ENCODE measurements at places on chromosomes 5 and 9.

GRCh38 chr9:4375424-4376200 lies 75.7 kb upstream of the GLIS3 start:
- DNase-seq: no peak

DNA sequence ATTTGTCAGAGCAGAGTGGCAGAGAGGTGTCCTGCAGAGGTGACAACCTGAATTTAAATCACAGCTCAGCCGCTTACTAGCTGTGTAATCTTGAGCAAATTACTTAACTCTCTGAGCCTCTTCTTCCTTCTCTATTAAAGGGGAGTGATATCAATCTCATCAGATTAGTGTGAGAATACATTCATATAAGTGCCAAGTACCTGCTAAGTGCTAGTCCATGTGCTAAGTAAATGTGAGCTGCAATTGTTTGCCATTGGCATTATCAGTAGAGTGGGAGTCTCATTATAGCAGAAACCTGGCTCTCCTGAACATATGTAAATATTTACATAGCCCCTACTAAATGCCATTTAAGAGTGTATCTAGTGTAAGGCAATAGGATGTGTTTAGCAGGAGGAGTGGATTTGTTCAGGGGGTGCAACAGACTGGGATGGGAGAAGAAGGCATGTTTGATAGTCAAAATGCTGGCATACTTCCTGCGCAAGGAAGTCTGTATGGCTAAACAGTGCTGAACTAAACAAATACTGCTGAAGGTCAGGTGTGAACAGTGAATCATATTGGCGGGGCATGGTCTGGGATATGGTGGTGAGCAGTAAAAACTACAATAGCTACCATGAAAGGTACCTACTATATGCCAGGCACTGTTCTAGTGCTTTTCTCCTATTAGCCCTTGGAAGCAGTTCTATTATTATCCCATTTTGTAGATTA lies 74.5 kb downstream of the F2RL2 start:
- DNase-seq: no peak

GRCh38 chr9:107491081-107492053 lies 1.8 kb upstream of the KLF4 start:
- DNase-seq: peak; percentile 56

GRCh38 chr5:148343046-148343407 lies 7.7 kb downstream of the SPINK9 start:
- no peak for DNase-seq

GRCh38 chr5:170292179-170293104 lies 5.1 kb downstream of the LCP2 start:
- no peak for DNase-seq

- no peak for DNase-seq
Observed at GRCh38 chr5:82360022-82360421, 81.9 kb upstream of the RPS23 start.

DNA sequence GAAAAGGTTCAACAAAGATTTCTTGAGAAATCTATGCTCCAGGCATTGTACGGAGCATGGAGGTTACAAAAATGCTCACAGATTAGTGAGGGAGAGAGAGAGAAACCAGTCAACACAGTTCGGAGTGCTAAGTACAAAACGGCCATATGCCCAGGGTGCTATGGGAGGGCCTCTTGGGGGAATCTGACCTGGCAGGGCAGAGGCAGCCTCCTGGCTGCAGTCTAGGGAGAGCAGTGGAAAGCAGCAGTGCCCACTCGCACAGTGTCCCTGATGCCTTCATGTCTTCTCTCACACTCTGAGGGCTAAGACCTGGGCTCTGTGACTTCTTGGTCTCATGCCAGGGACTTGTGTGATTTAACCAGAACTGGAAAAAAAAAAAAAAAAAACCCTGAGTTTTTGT lies 29.8 kb upstream of the SMC5 start:
- DNase-seq: peak; percentile 39

- no peak for DNase-seq
Observed at GRCh38 chr5:45532826-45533624, 163.2 kb downstream of the HCN1 start.

- DNase-seq: peak; percentile 36
Observed at GRCh38 chr5:1401536-1402138, 43.6 kb downstream of the SLC6A3 start.

GRCh38 chr9:127154003-127154389 lies 31.6 kb upstream of the ANGPTL2 start:
- no peak for DNase-seq

DNA sequence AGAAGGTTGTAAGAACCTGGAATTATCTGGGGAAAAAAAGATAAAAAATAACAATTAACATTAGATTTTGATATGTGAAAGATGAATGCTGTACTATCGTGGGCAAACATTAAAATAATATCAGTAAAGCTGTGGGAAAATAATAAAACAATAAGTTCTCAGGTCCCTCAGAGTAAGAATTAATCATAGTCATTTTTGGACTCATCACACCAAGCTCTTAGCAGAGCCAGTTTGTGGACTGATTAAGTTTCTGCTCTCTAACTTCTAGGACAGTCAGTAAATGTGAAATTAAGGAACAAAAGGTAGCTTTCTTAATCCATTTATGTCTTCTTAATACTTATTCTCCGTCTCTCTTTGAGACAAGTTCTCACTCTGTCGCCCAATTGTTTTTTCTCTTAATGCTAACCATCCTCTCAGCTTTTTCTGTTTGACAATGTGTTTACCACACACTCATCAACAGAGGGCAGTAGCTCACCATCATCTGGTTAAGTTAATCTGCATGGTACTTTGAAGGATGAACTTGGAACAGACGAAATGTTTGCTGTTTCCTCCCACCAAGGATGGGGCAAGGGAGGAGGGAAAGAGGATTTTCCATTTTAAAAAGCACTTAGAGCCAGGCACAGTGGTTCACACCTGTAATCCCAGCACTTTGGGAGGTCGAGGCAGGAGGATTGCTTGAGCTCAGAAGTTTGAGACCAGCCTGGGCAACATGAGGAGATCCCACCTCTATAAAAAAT lies 5.3 kb upstream of the ACO1 start:
- DNase-seq: no peak

DNA sequence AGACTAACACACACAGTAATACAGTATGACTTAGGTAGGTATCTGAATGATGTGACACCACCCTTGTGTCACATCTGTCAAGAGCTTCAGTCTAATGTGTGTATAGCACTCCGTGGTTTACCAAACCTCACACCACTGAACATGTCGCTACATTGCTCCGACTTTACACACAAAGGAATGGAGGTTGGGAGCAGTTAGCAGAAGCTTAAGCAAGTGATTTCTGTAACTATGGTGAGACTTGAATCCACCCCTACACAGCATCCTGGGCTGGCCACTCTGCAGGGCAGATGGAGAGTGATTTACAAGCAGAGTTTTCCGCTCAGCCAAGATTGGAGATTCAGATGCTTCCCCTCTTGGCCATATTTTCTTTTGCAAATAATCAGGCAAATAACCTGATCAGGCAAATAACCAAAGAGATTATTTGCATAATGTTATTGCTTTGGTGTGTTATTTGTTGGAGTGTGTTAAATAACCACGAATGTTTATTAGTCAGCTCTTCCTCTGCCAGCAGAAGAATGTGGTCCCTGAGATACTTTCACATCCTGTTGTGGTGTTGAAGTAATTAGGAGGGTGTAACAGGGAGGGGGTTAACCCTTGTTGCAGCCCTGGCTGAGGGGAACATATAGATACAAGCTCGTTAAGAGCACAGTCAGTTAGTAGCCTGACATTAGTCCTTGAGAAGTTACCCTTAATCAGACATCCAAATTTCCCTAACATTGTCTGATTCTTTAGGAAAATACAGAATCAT lies 92.8 kb downstream of the SNX18 start:
- DNase-seq: no peak

DNA sequence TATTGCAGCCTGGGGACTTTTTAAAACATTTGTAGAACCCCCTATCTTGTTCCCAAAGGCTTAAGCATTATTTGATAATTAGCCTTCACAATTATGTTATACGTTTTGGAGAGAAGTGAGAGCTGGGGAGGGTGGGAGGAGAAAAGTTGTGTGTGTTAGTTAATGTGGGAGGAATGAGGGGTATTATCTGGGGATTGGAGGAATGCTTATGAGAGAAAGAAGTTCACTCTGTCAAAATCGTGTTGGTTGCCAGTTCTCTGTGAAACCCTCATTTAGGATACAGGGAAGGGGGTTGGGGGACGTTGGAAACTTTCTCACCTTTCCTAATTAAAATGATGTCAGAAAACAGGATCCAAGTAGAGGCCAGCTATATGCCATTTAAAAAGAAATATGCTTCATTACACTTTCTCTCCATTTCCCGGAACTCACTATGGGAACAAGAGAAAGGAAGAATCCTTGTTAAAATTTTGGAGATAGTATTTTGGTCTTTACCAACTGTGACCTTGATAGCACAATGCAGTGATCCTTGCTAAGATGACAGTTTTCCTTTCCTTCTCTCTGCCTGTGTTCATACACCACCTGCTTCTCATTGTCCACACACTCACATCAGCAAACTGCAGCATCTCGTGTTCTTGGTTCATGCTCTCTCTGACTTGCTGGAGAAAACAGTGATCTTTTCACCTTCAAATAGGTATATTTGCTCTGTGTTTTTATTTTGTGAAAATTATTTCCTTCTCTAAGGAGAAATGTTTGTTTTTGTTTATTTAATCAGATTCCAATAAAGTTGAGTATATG lies 336.7 kb upstream of the CLINT1 start:
- no peak for DNase-seq

DNA sequence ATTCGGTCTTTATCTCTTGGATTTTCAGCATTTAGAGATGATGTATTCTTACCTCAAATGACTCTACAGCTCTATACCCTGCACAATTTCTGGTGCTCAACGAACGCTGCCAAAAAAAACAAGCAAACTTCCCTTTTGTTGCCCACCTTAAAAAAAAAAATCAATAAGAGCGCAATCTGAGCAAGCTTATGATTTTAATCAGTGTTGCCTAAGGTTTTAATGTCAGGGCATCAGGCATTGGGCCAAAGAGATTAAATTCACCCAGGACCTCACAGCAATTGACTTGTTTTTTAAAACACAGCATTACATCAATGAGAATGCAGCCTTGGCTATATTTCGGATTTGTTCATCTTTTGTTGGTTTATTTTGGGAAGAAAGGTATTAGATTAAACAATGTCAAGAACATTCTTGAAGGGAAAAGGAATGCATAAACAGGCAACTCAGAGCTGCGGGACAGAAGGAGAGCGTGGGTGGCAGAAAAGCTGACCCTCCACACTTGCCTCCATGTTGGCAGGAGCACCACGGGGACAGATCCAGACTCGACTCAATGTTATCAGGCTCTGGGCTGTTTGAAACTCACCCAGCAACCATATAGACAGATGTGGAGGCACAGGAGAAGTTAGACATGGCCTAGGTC lies 127.5 kb upstream of the DAPK1 start:
- no peak for DNase-seq

DNA sequence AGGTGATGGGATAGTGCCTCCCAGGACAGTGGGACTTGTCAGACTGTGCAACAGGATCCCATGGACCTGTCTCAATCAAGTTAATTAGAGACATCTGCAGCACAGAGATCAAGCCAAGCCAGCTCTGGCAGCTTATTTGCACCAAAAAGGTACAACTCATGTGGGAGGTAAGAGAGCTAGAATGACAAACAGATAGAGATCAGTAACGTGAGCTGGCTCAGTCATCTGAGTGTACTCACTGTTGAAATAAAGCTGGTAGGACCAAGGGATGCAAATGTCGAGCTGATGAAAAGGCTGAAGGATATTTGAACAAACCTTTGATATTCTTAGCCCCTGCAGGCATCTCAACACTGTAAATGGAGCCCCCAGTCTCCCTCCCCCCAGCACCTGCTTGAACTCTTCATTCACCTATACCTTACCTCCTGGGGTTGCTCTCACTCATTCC lies 198.1 kb downstream of the EFNA5 start:
- no peak for DNase-seq

GRCh38 chr5:103389846-103390245 lies 131.3 kb downstream of the MACIR start:
- no peak for DNase-seq

DNA sequence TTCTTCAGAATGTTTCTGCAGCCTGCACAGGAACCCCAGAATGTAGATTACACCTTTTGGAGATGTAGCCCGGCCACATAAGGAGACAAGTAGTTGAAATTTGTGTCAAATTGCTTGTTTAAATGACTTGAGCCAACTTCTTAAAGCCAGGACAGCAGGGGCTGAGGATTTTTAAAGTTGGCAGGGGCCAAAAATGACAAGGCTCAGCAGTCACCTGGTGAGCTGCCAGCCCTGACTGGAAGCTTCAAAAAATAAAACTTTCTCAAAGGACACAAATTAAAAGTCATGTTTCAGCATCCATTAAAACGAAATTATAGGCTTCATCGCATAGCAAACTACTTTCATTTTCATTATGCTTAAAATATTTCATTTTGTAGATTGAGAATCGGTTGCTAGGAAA lies 340.3 kb upstream of the WWC1 start:
- no peak for DNase-seq

DNA sequence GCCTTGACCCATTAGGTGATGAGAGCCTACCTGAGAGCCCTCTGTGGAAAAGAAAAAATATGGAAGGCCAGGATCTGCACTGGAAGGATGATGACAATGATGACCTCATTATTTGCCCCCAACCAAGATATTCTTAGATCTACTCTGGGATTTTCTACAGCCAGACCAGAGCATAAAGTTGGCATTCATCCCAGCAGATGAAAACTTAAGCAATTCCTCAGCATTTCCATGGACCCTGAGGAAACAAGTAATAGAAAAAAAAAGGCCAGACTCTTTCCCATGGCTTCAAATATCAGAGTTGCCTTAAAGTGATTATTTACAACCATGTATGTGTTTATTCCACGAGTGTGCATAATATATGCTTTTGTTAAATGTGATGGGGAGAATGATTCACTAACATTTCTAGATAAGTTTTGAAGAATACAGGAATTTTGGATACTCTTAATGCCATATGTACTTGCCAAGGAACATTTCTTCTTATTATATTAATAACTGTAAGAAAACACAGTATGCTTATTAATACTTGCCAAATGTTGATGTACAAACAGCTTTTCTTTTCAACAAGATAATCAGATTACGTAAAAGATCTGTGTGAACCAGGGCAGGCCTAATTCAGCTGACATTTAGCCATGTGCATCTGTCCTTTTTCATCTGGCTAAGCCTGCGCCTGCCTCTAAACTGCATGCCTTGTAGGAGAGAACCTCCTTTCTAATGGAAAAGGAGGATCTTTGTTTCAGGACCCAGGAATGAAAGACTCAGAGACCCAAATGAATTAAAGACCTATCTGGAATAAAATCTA lies 94.8 kb downstream of the ARRDC3 start:
- no peak for DNase-seq

GRCh38 chr5:139105621-139106071 lies 92.5 kb downstream of the SIL1 start:
- no peak for DNase-seq

GRCh38 chr5:138653502-138653901 lies 78.3 kb upstream of the HSPA9 start:
- no peak for DNase-seq

- peak; percentile 45 for DNase-seq
Observed at GRCh38 chr5:76789991-76790581, 28.7 kb upstream of the F2RL1 start.

- DNase-seq: no peak
Observed at GRCh38 chr5:28957450-28957849, 1919.1 kb upstream of the CDH9 start.
